ENCODE measurements at places on chromosomes 11 and 22.

- no peak for DNase-seq
Observed at GRCh38 chr22:45886540-45886939, 90.4 kb downstream of the WNT7B start.

DNA sequence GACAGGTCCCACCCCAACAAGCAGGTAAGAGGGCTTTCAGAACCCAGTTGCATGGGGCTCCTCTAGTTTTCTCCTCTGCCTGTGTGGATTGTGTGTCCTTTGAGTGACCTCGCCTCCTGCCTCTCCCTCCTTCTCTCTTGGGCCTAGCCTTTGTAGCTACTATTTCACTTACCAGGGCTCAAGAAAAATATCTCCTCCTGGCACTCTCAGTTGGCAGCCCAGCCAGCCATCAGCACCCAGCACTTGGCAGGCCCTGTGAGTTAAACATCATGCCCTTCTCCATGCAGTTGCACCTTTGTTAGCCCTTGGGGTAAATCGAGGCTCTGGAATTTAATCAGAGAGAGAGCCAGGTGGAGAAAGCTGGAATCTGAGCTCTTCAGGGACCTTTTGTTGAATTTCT is 35.4 kb upstream of the SORL1-AS1 start:
- DNase-seq = no peak

GRCh38 chr11:132556316-132556715 is 976.0 kb downstream of the OPCML start:
- DNase-seq = no peak

DNA sequence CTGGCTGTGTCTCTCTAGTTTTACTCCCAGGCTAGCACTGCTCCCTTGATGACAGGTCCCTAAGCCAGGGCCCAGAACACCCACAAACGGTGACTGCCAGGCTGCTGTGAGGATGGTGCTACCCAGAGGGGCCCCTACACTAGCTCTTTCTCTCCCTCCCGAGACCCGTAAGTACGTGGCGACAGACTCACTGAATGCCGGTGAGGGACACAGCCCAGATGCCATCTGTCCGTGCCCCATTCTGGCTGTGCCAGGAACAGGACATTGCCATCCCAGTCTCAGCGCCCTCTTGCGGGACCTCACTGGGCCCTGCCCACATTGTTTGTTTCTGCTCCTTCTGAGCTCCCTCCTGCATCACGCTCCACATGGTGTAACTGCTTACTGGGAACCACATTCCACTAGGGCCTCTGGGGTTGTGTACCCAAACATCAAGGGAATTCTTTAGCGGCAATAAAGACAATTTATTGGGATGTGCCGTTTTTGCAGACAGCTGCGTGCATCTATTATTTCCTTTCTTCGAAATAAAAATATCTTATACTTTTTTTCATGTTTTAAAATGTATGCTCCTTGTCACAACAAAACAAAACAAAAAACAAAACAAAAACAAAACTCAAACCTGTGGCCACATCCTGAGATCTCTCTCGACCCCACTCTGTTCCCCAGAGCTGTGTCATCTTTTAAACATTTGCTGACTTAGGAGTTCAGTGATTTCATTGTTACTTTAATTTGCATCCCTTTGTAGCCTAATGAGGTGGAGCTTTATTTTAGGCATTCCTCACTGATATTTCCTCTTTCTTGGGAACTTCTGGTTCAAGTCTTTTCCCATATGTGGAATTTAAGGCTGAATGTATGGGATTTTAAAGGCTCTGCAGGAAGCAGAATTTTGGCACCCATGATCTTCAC is 4.4 kb upstream of the TPCN2 start:
- DNase-seq = no peak

GRCh38 chr11:11993839-11994238 is 14.6 kb downstream of the DKK3 start:
- DNase-seq = no peak

- no peak for DNase-seq
Observed at GRCh38 chr22:35409783-35410662, 10.1 kb downstream of the MCM5 start.

DNA sequence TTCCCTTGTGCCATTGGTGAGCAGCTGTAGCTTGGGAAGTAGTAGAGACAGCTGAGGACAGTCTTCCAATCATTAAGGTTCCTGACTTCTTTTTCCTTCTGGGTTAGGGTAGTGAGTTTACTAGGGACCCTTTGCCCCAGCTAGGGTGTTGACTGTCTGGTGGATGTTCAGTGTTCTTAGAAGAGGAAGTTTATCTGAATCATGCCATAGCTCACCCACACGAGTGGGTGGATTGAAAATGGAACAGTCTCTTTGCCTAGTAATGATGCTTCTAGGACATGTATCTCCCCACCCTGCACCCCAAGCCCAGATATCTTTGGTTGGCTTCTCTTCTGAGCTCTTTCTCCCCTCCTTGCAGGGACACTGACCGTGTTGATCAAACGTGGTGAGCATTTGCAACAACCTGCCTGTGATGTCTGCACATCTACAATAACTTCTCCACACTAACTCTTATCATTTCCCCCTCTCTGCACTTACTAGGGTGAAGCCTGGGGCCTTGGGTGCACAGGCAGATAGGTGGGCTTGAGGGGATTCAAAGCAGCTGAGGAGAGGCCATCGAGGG is 57.1 kb upstream of the HORMAD2 start:
- DNase-seq = no peak

GRCh38 chr11:65471447-65471891 is 27.4 kb upstream of the MALAT1 start:
- no peak for DNase-seq

DNA sequence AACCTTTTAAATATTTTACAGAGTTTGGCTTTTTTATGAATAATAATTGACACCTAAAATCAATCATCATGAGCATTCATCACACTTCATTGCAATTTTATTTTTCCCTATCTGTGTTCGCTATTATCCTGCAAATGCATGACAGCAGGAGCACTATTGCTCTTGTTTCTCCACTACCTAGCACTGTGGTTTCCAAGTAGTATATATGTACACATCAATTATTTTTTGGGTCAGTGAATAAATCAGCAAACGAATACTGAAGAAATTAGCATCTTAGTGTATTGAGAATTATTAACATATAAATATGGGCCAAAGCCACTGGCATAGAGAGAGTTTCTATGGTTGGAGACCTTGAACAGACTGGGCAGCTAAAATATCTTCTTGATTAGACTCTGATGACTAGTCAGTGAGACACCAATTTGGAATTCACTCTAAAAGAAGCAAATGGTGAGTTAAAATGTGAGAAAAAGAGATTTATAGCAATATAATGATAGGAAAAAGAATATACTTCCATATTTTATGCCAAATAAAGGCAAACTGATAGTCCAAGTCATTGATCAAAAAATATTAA is 731.1 kb upstream of the LUZP2 start:
- no peak for DNase-seq

DNA sequence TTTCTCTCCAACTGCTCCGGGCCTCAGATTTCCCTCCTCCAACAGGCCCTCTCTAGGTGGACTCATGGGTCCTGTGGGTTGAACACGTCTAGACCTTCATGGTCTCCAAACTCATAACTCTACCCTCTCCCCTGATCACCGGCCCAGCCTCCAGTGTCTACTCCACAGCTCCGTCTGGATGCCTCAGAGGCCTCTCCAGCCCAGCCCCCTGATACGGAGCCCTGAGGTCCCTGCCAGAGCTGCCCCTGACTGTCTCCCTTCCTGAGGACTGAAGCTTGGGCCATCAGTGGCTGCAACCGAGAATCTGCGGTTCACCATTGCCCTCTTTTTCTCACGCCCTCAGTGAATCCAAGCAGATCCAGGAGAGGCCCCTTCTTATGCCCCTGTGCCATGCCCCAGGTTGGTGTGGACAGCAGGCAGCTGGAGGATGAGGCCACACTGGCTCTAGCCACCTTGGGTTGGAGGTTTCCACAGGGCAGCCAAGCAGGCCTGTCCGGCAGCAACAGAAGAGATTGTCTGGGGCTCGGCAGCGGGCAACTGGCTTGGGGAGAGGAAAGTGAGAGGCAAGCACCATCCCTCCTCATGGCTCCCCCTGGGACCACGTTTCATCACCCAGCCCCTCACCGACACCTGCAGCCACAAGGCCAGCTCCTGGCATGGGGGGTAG is 104.6 kb upstream of the FGF3 start:
- DNase-seq = no peak

- no peak for DNase-seq
Observed at GRCh38 chr11:2411446-2412305, 11.1 kb downstream of the TSSC4 start.

DNA sequence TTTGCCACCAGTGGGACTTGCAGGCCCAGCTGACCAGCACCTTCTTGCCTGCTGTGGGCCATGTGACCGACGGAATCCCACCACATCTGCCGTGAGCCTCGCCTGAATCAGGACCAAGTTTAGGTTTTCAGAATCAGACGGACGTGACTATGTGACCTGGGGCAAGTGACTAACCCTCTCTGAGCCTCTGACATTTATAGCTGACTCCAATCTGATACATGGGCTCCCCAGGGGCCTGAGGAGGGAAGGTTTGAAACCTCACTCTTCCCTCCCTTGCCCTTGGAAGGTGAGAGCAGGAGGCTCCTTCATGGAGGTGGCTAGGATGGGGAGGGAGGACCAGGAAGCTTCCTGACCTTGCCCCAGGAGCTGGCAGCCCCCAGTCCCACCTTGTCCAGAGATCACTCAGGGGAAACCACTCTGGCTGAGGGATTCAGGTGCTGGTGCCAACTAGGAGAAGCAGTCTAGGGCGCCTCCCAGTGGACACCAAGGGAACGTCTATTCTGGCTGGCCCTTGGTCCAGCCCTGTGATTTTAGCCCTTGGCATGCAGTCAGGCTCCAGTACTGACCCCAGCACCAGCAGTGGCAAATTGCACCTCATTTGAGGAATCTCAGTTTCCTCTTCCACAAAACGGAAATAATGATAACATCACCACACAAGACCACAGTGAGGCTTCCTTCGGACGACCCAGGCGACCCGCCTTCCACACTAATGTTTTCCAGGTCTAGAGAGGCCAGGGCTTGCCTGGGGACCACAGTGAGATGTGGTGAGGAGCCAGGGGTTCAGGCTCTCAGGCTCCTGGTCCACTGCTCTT is 47.2 kb upstream of the SYT7 start:
- no peak for DNase-seq

DNA sequence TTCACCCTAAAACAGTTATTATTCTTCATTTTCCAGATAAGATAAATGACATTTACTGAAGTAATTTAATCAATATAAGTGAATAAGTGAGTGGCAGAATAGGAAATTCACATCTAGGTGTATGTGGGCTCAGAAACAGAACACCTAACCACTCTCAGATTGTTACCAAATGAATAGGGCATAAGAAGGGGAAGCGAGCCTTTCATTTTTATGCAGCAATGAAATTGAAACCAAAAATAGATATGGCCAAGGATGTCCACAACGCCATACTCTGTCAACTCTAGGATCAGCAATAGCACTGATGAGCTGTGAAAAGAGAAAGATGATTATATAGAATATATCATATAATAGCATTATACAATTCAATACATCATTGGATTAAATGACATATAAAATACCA is 398.1 kb upstream of the API5 start:
- DNase-seq = no peak

Measured in stimulated activated CD8-positive, alpha-beta memory T cell treated with anti-CD3 and anti-CD28 coated beads, Interleukin-2, amount 100 ng/mL, for 1 hour (primary cell).